RWPE2 (cell line): ENCODE measurements at places on chromosomes 16 and 17.

GRCh38 chr16:8115814-8116213 is 474.5 kb downstream of the TMEM114 start:
- DNase-seq = no peak

GRCh38 chr16:71474864-71475263 is 12.8 kb upstream of the ZNF23 start:
- peak; percentile 80 for DNase-seq

- DNase-seq = no peak
These were observed 126.8 kb upstream of the PSMD7 start for GRCh38 chr16:74169687-74170376.

- no peak for DNase-seq
These were observed 21.4 kb downstream of the MMP15 start for GRCh38 chr16:58046936-58047335.

- DNase-seq = no peak
These were observed 4.1 kb downstream of the CAPN15 start for GRCh38 chr16:531494-532125.

DNA sequence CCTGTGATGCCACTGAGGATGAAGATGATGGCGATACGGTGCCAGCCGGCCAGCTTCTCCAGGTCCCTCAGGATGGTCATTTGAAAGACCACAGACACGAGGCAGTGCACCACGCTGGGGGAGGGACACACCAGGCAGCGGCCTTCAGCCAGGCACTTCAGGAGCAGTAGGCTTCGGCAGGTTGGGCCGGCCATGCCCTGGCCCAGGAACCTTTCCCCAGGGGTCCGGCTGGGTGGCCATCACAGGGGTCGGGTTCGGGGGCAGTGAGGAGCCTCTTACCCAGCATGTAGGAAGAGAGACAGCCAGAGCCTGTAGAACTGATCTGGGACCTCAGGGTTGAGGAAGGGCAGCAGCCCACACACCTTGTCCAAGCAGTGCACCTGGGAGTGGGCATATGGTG is 5.3 kb downstream of the AANAT start:
- DNase-seq = no peak

DNA sequence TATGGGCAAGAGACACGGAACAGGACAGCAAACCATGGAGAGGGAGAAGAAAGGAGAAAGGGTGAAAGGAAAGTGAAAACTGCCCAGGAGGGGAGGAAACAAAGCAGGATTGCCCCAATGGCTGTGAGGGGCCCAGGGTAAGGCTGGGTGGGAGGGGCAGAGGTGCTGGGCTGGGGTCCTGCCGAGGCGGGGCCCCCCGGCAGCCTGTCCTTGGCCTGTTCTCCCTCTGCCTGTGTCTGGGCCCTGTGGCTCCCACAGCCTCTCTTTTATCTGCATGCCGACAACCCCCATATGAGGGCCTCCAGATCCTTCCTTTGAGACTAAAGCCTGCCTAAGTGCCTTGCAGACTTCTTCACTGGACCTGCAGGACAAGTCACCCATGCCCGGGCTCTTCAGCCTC is 15.5 kb downstream of the ZNHIT3 start:
- DNase-seq = no peak
